Spleen (tissue), 13 donors: ENCODE measurements at places on chromosomes 4 and X.

DNA sequence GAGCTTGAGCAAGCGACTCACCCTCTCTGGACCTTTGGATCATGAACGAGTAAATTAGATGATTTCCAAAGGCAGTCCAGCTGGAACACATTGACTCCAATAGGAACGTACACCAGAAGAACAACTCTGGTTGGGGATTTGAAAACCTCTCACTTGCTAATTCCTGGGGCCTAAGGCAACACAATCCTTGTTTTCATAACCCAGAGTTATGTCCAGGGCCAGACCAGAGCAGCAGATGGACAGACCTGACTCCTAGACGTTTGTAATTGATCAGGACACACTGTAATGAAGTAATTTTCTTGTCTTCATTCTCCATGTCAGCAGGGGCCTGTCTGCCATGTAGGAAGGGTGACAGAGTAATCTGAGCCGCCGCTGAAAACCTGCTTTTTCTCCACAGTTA, 283.9 kb downstream of the IDS start:
- no peak for DNase-seq

- no peak for DNase-seq
These were observed 416.2 kb upstream of the PRKX start for GRCh38 chrX:4129626-4130025.

GRCh38 chr4:5422195-5422594, 286.2 kb downstream of the EVC2 start:
- no peak for DNase-seq

DNA sequence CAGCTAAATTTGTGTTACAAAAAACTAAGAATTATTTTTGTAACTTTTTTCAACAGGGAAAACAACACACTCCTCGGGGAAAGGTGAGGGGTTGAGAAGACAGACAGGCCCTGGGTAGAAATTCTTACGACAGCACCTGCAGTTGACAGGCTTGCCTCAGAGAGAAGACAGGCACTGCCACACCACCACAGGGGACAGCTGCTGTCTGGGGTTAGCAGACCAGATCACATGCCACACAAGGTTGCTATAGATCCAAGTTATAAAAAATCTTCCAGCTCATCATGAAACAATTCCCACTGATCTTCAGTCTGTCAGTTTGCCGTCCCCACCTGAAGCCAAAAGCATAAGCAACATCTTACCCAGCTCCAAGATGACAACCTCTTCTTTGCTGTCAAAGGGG, 143.2 kb upstream of the ZCCHC13 start:
- DNase-seq: no peak

- DNase-seq: no peak
These were observed 136.3 kb downstream of the HS6ST2 start for GRCh38 chrX:132821974-132822633.

GRCh38 chr4:150176547-150176946, 98.3 kb downstream of the DCLK2 start:
- no peak for DNase-seq

GRCh38 chr4:1250921-1251772, 2.2 kb upstream of the CTBP1 start:
- DNase-seq: peak; percentile 79

DNA sequence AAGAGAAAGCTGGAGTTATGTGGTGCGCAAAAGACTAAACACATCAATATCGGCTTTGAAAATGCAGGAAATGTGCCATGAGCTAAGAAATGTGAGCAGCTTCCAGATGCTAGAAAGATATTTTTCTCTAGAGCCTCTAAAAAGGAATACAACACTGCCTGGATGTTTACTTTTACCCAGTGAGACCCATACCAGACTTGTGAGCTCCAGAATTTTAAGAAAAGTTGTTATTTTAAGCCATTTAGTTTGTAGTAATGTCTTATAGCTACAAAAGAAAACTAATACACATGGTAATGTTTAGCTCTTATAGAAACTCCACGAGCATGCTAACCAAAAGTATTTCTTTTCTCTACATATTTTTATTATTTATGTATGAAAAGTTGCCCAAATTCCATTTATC, 1389.4 kb downstream of the C4orf33 start:
- no peak for DNase-seq

GRCh38 chrX:148271263-148271662, 229.2 kb upstream of the AFF2 start:
- DNase-seq: no peak

DNA sequence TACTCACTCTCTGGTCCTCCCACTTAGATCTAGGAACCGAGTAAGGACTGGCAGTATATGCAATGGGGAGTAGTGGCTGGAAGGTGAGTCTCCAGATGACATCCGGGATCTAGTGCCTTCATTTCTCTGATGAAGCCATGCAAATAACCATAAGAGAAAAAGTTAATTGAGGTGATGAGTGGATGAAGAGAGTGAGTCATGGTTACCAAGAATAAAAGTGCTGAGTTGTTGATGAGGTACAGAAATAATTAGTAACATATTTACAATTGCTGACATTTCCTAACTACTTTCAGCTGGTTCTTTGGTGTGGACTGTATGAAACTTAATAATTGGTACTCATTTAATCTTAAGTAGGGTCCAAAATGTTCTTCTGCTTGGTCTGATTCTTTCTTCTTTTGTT, 146.7 kb upstream of the PITX2 start:
- no peak for DNase-seq

- DNase-seq: no peak
These were observed 139.9 kb upstream of the USP9X start for GRCh38 chrX:40945361-40945713.

DNA sequence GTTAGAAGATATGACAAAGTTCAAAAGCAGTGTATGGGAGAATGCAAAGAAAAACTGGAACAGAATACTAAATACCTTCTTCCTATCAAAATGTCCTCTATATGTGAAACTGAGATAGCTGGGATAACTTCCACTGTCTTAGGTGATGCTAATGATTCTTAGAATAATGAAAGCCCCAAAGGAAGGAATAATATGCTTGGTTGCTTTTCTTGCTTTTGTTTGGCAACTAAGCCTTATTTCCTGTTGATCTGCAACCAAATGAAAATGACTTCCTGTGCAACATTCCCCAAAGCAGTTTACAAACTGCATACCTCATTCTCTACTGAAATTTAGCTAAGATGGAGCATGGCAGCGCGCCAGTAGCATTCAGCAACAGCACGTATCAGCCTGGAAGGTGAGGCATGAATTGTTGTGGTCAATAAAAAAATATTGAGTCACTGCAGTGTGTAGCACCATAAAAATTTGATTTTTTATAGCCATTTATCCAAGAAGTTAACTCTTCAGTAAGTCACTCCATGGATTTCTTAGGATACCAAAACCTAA, 18.7 kb downstream of the NDNF start:
- DNase-seq: no peak

- no peak for DNase-seq
These were observed 38.7 kb downstream of the DCHS2 start for GRCh38 chr4:154452798-154453346.

DNA sequence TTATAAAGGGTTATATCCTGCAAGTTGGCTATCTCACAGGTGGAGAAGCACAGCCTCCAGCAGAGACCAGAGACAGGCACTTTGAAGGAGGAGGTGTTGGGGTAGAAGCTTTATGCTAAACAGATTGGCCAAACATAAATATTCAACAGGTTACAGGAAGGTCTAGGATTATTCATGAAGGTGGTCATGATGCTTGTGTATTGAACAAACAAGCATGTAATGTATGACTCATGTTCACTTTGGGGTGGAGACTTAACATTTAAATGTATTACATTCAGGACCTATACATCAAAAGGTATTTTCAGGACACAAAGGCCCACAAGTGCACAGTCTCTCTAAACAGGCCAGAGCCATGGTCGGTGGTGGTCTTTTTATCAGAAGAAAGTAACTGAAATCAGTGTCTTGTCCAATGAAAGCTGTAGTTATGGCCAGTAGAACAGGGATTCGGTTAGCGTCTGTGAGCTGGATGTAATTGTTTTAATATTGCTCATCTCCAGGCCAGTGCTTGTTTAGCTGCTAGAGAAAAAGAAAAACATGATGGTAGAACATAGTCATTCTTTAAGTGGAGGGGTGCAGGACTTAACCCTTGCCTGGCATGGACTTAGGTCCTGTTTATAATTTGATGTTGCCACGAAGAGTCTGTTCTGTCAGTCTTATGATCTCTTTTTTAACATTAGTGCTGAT, 555.2 kb upstream of the PCDH10 start:
- DNase-seq: no peak

DNA sequence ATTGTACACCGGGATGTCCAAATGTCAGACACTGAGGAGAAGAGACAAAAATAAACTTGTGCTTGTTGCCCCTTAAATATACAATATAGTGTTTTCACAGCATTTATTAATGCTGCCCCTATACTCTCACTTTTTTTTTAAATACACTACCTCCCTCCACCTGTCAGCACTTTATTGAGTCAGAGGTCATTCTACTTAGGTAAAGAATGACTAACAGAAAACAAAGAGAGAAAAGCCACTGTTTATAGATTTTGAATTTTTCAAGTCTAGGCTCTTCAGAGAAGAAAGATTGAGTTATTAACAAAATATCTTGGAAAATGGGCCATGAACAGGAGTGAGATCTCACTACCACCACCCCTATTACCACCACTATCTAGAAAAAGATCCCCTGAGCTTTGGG, 58.1 kb downstream of the NIPAL1 start:
- no peak for DNase-seq

DNA sequence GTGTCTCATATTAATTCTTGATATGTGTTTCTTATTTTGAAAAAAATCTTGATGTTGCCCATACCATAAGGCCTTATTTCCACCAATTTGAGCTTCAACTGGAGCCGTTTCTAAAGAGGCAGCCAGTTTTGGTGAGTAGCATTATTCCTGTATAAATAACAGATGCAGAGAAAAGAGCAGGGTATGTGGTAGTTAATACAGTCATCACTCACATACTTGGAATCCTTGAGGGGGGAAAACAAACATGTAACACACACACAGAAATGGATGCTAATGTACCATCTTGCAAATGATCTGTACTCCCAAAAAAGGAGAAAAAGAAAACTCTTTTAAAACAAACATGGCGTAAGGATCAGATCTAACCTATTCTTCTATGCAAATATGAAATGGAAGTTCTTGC, 389.7 kb downstream of the GPM6A start:
- no peak for DNase-seq

DNA sequence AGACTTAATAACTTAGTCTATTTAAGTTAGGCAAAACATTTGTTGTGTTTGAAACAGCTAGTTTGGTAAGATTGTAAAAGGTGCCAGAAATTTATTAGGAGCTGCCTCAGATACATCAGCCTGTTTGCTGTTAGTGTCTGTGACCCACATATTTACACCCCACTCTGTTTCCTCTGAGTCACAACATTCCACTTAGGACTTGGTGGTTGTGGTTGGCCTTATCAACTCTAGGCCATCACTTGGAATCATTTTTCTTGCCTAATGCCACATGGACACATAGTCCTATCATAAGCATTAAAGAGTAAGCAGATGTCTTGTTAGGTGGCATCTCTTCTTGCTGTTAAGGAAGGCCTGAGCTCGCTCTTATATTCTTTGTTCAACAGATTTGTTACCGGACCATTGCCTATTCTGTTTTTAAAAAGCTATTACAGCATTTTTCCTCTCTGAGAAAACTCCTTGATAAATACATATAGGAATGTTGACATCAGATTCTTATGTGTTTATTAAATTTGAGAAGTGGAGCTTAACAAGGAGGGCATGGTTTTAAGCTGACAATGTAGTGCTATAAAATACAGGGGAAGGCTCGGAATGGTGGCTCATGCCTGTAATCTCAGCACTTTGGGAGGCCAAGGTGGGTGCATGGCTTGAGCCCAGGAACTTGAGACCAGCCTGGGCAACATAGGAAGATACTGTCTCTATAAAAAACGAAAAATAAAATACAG, 51.2 kb upstream of the PGRMC2 start:
- no peak for DNase-seq

- no peak for DNase-seq
These were observed 882 bp upstream of the CXCR3 start for GRCh38 chrX:71619193-71619592.

GRCh38 chr4:142566243-142566642, 279.9 kb downstream of the INPP4B start:
- DNase-seq: no peak

- no peak for DNase-seq
These were observed 689.6 kb downstream of the CCSER1 start for GRCh38 chr4:90816754-90817153.

DNA sequence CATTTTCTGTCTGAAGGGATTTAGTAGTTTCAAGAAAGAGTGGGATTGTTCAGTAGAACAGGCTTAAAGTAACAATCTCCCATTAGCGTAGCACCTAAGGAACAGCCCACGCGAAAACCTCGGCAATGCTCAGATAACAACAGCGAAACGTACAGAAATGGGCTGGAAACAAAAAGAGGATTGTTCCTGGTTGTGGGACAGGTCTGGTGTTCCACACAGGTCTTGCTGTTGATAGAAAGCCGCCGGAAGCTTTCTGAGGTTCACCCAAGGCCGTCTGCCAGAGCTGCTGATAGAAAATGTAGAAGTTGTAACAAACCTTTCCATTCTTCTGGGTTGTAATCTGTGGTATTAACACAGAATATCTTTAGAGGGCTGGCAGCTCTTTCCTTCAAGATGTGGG, 69.4 kb upstream of the CLCN4 start:
- no peak for DNase-seq

DNA sequence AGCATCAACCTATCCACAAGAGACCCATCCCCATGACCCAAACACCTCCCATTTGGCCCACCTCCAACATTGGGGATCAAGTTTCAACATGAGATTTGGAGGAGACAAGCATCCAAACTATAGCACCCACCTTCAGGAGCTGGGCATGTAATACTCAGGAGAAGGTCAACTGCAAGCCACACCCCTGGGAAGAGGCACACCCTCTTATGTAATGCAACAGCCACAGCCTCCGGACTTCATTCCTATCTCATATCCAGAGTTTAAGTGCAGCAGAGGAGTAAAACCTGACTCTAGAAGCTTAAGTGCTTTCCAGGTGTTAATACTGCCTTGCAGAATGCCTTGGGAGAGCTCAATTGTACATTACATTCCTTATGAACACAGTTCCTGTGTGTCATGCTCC, 197.4 kb downstream of the PTTG2 start:
- DNase-seq: no peak

DNA sequence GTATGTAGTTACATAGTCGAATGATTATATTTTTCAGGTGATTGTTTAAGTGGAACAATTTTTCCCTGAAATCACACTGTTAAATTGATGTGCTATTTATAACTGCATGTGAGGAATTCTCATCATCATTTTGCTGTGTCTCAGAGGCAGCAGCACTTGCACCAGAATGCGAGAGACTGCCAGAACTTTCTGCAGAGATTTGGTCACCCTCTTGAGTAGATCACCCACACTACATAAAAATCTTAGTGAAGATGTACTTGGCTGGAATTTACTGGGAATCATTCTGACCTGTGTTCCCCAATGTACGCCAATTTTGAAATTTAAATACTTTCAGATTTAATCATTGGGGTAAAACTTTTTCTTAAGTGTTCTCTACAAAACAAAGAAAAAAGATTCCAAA, 5.4 kb downstream of the UGT2B4 start:
- no peak for DNase-seq
